Caco-2 (cell line): ENCODE measurements at places on chromosomes 4 and X.

GRCh38 chr4:74315376-74315775 lies 7.1 kb downstream of the EPGN start:
- no peak overlapping the region for H3K27ac ChIP-seq
- H3K27me3 ChIP-seq: no peaks in the 10 kb centered on the region

- H3K4me3 ChIP-seq: no peak overlapping the region
- no peaks in the 10 kb centered on the region for H3K36me3 ChIP-seq
- DNase-seq: no peak
- H3K4me1 ChIP-seq: no peaks in the 10 kb centered on the region
- no peaks in the 10 kb centered on the region for H3K27me3 ChIP-seq
Measured at GRCh38 chr4:80124246-80125211, 51.5 kb upstream of the ANTXR2 start.

DNA sequence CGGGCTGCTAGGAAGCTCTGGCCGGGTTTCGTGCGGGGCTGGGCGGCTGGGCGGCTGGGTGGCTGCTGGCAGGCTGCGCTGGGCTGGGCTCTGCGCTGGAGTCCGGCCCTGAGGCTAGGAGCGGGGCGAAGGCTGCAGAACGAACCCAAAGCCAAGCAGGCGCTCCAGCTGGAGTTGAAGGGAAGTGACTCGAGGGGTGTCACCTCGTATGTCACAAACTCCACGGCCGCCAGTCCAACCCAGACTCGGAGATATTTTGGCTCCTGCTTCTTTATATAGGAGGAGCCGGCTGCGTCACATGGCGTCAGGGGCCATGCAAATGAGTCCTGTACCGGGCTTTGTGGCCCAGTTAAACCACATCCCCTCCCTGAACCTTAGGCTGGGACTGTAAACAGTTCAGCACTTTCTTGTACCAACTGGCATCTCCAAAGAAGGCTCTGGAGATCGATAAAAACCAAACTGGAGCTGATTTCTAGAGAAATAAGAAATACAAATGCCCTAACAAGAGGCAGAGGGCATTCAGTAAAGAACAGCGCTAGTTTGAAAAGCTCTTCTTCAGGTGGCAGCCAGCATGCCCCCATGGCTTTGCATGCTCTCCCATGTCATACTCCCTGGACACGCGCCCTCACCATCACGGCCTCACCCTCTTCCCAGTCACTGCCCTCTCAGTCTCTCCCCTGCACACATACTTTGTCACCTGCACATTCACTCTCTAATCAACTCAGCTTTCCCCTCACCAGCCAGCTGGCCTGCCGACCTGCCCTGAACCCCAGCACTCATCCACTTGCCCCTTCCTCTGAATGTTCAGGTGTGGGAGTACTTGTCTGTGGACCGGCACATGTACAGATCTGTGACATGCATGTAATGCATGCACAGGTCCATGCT lies 58.5 kb downstream of the TSC22D3 start:
- peak overlapping the region; percentile 18 for H3K4me3 ChIP-seq
- no peak overlapping the region for H3K27ac ChIP-seq

- peaks cover 44% of the 10 kb centered on the region for H3K4me1 ChIP-seq
- no peak for DNase-seq
- no peak overlapping the region for H3K27ac ChIP-seq
- no peak overlapping the region for H3K4me3 ChIP-seq
- no peaks in the 10 kb centered on the region for H3K27me3 ChIP-seq
Measured at GRCh38 chr4:94558392-94558904, 106.7 kb downstream of the PDLIM5 start.

GRCh38 chr4:101954975-101955678 lies 164.6 kb downstream of the BANK1 start:
- H3K27me3 ChIP-seq: no peaks in the 10 kb centered on the region
- H3K4me1 ChIP-seq: peaks cover 43% of the 10 kb centered on the region
- no peak overlapping the region for H3K4me3 ChIP-seq
- H3K27ac ChIP-seq: peak overlapping the region; percentile 96

- no peak overlapping the region for H3K27ac ChIP-seq
- no peaks in the 10 kb centered on the region for H3K4me1 ChIP-seq
- H3K36me3 ChIP-seq: no peaks in the 10 kb centered on the region
- H3K27me3 ChIP-seq: no peaks in the 10 kb centered on the region
- H3K4me3 ChIP-seq: no peak overlapping the region
- peak; percentile 1 for DNase-seq
Measured at GRCh38 chrX:15114743-15115566, 154.9 kb downstream of the ASB9 start.

DNA sequence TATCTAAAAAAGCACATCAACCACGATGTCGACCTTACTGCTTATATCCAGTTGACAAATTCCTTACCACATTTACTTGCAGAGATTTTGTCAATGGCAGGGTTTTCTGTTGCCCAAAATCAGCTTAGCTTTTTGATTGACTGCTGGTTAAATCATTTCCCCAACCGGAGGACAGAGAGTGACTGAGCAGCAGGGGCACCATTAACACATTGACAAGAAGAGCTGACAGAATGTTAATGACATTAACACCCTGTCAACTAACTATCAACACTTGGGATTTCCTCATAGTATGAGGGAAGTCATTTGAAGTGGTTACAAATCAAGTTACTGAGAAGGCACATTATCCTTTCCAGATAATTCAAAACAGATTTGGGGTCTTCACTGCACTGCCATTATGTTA lies 368.4 kb downstream of the RPA4 start:
- H3K27me3 ChIP-seq: no peaks in the 10 kb centered on the region
- no peak for DNase-seq
- no peak overlapping the region for H3K4me3 ChIP-seq
- no peaks in the 10 kb centered on the region for H3K4me1 ChIP-seq

- DNase-seq: no peak
- no peak overlapping the region for H3K4me3 ChIP-seq
- H3K36me3 ChIP-seq: no peaks in the 10 kb centered on the region
- H3K4me1 ChIP-seq: no peaks in the 10 kb centered on the region
- no peak overlapping the region for H3K27ac ChIP-seq
Measured at GRCh38 chr4:128220286-128221235, 67.1 kb downstream of the PGRMC2 start.

DNA sequence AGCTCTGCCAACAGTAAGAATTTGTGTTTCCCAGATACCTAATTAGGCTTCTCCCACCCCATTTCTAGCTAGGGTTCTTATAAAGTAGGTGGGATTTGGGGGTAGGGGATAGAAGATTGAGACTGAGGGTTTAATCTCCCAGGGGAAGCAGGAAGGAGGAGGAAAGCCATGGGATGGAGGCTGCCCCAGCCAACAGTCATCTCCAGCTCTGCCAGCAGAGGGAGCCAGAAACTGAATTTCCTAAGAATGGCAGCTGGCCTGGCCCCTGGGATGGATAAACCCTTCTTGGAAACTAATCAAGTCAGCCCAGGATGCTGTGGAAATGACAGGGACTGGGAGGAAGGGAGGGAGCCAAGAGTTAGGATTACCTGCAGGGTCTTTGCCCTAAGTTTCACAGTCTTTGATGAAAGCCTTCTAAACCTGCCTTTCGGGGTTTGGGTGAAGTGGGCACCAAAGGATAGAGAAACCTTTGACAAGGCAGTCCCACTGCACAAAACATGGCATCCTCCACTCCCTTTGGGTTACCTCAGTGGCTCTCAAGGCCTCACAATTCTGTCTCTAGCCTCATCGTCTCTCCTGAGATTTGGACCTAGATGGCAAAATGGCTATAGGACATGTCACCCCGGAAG lies 6.7 kb upstream of the ERCC6L start:
- no peak overlapping the region for H3K27ac ChIP-seq
- DNase-seq: peak; percentile 64
- no peaks in the 10 kb centered on the region for H3K27me3 ChIP-seq
- H3K4me3 ChIP-seq: no peak overlapping the region
- H3K36me3 ChIP-seq: no peaks in the 10 kb centered on the region

DNA sequence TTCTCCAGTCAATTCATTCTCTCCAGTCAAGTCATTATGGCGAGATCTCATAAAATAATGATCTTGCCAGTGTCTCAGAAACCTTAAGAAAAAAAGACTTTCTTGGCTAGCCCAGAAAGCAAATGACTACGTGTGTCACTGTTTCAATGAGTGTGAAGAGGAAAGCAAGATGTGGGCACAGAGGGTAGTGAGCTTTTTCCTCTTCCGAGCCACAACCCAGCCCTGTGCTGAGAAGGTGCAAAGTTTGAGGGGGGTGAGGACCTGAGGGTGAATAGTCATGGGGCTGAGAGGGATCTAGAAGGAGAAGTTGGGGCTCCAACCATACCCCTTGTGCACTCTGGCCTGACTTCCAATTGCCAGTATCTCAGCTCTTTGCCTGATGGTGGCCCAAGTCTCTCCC lies 85.6 kb upstream of the EGFL6 start:
- no peak overlapping the region for H3K4me3 ChIP-seq
- no peaks in the 10 kb centered on the region for H3K27me3 ChIP-seq
- H3K27ac ChIP-seq: no peak overlapping the region
- DNase-seq: no peak
- H3K4me1 ChIP-seq: peaks cover 25% of the 10 kb centered on the region

- DNase-seq: no peak
- no peaks in the 10 kb centered on the region for H3K27me3 ChIP-seq
- H3K4me1 ChIP-seq: no peaks in the 10 kb centered on the region
Measured at GRCh38 chr4:5203309-5203992, 152.2 kb downstream of the STK32B start.

DNA sequence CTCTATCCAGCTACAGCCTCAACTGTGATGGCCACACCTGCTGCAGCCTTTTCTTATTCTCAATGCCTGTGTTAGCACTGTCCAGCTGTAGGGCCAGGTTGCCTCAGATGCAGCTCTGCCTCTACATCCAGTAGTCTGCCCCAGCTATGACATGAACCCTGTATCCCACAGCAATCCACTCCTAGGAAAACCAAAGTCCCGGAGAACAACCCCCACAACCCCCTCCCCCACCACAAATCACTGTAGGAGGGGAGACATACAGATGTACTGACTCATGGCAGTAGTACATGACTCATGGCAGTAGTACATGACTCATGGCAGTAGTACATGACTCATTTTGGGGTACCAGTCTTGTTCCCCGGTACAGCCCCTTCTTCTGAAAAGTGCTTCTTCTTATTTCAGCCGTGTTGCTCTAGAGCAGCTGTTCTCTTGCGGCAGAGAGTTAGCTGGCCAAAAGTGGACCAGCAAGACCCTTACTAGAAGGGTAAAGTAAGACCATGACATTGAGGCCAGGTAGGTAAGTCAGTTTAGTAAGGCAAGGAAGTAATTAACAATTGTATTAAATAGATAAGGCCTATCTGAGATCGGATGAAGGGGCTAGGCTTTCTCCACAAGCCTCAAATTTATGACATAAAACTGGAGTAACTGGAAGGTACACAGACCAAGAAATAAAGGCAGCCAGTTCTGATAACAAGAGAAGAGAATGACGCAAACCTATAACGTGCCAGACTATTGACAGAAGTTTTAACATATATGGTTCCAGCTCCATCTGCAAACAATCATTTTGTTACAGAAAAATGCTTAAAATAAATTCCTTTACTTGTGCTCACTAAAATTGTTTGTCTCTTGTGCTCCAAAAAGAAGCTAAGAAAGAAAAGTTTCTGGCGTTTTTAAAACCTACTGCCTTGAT lies 221.4 kb downstream of the TACR3 start:
- no peak overlapping the region for H3K4me3 ChIP-seq
- no peaks in the 10 kb centered on the region for H3K36me3 ChIP-seq
- peaks cover 20% of the 10 kb centered on the region for H3K4me1 ChIP-seq
- no peak overlapping the region for H3K27ac ChIP-seq

GRCh38 chr4:61520166-61520565 lies 320.0 kb downstream of the ADGRL3 start:
- H3K4me1 ChIP-seq: peaks cover 12% of the 10 kb centered on the region
- H3K27me3 ChIP-seq: no peaks in the 10 kb centered on the region
- H3K27ac ChIP-seq: peak overlapping the region; percentile 45
- no peaks in the 10 kb centered on the region for H3K36me3 ChIP-seq
- DNase-seq: no peak
- H3K4me3 ChIP-seq: no peak overlapping the region

- no peaks in the 10 kb centered on the region for H3K36me3 ChIP-seq
- no peaks in the 10 kb centered on the region for H3K27me3 ChIP-seq
- no peak overlapping the region for H3K4me3 ChIP-seq
- no peak overlapping the region for H3K27ac ChIP-seq
Measured at GRCh38 chrX:6026980-6027379, 201.7 kb downstream of the NLGN4X start.

GRCh38 chrX:100658941-100659381 lies 15.0 kb downstream of the SRPX2 start:
- no peak for DNase-seq
- H3K36me3 ChIP-seq: no peaks in the 10 kb centered on the region

DNA sequence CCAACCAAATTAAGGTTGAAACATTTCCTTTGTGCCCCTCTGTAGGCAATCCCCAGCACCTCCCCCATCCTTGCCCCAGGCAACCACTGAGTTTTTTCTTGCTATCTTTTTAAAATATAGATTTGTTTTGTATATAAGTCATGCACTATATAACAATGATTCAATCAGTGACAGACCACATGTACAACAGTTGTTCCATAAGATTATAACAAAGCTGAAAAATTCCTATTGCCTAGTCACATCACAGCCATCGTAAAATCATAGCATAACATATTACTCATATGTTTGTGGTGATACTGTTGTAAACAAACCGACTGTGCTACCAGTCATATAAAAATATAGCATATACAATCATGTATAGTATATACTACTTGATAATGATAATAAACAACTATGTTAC lies 211.9 kb upstream of the NRK start:
- no peak overlapping the region for H3K27ac ChIP-seq
- no peaks in the 10 kb centered on the region for H3K27me3 ChIP-seq
- H3K4me3 ChIP-seq: no peak overlapping the region
- no peaks in the 10 kb centered on the region for H3K36me3 ChIP-seq
- no peaks in the 10 kb centered on the region for H3K4me1 ChIP-seq

DNA sequence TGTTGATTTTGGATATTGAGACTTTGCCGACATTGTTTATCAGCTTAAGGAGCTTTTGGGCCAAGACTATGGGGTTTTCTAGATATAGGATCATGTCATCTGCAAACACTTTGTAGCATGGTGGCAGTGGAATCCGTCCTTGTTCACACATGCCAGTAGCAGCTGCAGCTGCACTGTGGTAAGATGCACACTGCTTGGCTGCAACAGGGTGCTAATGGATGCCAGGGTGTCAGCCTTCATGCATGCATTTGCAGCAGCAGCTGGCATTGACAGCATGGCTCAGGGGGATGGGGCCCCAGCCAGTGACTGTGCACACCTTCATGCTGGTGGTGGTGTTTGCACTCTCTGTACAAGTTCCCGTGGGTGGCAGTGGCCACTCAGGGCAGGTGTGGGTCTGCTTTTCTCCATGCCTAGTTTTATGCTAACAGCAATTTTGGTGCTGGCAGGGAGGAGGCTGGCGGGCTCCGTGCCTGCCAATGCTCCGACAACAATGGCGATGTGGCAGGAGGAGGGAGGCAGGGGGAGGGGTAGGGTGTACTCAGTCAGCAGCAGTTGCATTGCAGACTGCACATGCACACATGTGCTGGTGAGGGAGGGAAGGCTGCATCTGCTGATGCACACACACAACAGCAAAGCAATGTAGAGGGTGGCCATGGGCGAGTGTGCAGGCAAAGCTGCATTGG lies 37.5 kb downstream of the BEX3 start:
- no peak for DNase-seq
- no peaks in the 10 kb centered on the region for H3K4me1 ChIP-seq
- H3K36me3 ChIP-seq: no peaks in the 10 kb centered on the region
- no peak overlapping the region for H3K27ac ChIP-seq

- H3K4me1 ChIP-seq: no peaks in the 10 kb centered on the region
- no peak overlapping the region for H3K27ac ChIP-seq
- H3K4me3 ChIP-seq: no peak overlapping the region
- H3K36me3 ChIP-seq: no peaks in the 10 kb centered on the region
- no peak for DNase-seq
Measured at GRCh38 chrX:56791456-56791855, 62.4 kb downstream of the NBDY start.

- no peak overlapping the region for H3K27ac ChIP-seq
- no peak for DNase-seq
- H3K27me3 ChIP-seq: no peaks in the 10 kb centered on the region
- no peaks in the 10 kb centered on the region for H3K4me1 ChIP-seq
Measured at GRCh38 chrX:50971395-50971794, 60.9 kb downstream of the BMP15 start.
